EH (cell line): ENCODE measurements at places on chromosomes 1 and 21.
A peak's percentile ranks its signal among the peaks of the same experiment; 100 is the strongest.

DNA sequence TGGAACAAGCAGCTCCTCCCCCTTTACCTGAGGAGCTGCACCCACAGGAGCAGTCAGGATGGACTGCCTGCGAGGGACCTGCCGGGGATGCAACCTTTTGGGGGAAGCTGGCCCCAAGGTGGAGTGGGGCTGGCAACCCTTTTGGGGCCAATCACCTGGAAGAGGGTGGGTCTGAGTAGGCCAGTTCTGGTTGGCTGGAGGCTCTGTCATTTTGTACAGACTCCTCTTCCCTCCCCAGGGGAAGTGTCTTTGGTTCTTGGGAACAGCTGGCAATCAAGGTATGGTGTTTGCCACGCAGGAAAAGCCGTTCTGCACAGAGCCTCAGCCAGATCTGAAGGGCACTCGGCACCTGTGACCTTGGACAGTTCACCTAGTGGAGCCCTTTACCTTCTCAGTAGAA lies 280 bp upstream of the A3GALT2 start:
- no peak for DNase-seq

DNA sequence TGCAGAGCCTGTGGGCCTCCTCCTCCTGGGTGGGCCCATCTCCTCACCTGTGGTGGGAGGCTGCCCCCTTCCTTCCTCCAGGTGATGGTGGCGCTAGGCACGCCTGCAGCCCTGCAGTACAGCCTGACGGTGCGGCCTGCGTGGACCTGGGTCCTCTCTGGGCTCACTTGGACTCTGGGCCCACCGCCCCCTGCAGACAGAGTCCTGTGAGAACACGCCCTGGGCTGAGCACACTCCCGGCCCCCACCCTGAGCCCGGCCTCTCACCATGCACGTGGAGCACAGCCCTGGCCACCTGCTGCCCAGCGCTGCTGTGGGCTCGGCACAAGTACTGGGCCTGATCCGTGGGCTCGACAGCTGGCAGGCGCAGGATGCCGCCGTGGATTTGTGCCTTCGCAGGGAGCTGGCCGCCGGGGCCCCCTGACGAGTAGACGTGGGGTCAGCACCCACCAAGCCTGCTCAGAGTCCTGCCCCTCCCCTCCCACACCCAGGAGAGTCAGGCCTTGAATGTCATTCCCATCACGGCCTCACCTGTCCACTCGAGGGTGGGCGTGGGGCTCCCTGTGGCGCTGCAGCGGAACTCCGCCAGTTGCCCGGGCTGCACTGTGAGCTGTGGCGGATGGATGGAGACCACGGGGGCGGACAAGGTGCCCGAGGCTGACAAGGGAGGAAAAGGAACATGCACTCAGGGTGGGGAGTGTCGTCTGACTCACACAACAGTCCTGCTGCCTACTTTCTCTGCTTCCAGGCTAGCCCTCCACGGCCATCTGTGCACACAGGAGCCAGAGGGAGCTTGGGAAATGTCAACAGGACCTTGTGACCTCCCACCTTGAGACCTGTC lies 43.4 kb downstream of the LDLRAD2 start:
- no peak for DNase-seq

DNA sequence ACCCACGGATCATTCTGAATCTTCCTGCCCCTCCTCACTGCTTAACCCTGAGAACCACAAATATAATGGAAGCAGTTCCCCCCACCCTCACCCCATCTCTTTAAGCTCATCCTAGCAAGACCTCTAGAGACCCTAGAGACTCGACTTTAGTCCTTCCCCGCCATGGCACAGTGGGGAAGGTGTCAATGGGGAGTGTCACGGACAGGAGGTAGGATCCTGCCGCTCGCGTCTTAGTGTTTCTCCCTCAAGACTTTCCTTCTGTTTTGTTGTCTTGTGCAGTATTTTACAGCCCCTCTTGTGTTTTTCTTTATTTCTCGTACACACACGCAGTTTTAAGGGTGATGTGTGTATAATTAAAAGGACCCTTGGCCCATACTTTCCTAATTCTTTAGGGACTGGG lies 677 bp upstream of the PMF1 start:
- DNase-seq, result no peak

GRCh38 chr1:199979071-199979470 lies 48.4 kb upstream of the NR5A2 start:
- no peak for DNase-seq

- no peak for DNase-seq
These were observed 106.3 kb downstream of the PRRX1 start for GRCh38 chr1:170770254-170770653.

GRCh38 chr1:71634159-71634558 lies 553.3 kb upstream of the ZRANB2 start:
- no peak for DNase-seq

DNA sequence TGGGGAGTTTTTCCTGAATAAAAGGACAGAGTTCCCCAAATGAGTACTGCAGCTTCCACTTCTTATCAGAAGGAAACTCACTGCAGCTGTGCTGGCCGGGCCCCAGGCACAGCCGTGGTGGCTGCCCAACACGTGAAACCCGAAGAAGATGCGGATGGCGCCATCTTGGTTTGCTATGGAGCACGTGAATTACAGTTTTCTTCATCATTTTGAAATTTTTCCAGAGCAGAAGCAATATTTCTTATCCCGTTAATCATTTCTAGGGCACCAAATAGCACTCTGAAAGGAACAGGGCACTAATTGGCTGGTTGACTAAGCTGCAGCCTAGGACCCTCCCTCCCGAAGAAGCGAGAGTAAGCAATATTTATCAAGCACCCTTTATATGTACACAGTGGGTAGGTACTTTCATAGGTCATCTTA lies 63.2 kb upstream of the EPS8L3 start:
- no peak for DNase-seq

- peak; percentile 45 for DNase-seq
These were observed 3.5 kb downstream of the HSPG2 start for GRCh38 chr1:21933397-21934248.

DNA sequence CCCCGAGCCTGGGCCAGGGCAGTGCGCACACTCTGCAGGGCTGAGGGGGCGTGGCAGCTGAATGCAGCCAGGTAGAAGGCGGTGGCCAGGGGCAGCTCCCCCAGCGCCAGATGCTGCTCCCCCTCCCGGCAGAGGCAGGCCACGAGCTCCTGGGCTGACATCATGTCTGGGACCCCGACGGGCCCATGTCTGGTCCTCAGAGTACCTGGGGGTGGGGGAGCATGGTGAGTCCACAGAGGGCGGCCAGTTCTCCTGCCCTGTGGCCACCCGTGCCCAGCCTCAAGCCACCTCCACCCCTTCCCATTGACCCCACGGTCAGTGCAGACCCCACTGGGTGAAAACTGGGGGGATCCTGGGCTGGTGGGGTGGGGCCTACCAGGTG lies 838 bp downstream of the TTC34 start:
- DNase-seq, result no peak

DNA sequence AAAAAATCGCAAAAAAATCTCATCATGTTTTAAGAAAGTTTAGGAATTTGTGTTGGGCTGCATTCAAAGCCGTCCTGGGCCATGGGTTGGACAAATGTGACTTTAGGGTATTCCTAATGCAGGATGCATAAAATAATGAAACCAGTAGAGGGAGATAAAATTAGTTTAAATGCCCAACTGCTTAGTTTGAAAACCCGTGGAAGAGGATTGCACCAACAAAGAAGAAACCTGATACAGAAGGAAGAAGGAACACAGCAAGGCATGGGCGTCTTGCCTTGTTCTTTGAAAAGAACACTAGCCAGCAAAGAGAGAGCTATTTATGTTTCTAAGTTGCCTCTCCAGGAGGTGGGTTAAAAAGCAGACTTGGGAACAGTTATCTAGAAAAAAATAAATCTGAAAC lies 37.9 kb downstream of the WDR3 start:
- peak; percentile 44 for DNase-seq

GRCh38 chr21:38171723-38172344 lies 85.0 kb upstream of the KCNJ15 start:
- peak; percentile 83 for DNase-seq

DNA sequence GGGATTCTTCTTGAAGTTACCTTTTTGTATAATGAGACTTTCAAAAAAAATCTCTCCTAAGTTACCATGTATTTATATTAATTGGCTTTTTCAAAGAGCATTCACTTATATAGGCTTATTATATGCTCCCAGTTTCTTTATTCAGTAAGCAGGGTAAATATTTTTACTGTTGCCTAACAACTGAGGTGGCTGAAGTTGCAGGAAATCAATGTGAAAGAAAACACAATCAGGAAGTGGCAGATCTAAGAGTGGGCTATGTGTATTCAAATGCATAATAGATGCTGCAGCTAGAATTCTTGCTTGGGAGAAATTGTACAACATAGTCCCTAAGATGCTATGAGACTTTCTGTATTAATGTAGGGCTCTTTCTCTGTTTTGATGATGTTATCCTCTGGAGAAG lies 606.9 kb downstream of the NUF2 start:
- DNase-seq, result no peak

DNA sequence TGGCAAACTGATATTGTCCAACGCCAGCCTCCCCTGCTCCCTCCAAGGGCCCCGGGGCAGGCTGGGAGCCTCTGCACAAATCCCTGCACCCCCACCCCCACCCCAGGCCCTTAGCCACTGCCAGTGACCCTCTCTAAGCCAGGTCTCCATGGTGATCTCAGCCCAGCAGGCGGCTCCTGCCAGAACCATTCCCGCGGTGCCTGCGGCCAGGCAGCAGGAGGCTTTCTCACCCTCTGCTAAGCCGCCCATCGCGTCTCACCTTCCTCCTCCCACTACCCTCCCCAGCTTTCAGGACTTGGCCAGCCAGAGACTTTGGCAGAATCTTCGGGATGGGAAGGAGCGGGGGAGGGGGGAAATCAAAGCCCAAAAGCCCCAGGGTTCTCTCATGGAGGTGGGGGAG lies 46.8 kb upstream of the WASF2 start:
- peak; percentile 92 for DNase-seq

- peak; percentile 20 for DNase-seq
These were observed 261.6 kb downstream of the TPR start for GRCh38 chr1:186113461-186113860.

DNA sequence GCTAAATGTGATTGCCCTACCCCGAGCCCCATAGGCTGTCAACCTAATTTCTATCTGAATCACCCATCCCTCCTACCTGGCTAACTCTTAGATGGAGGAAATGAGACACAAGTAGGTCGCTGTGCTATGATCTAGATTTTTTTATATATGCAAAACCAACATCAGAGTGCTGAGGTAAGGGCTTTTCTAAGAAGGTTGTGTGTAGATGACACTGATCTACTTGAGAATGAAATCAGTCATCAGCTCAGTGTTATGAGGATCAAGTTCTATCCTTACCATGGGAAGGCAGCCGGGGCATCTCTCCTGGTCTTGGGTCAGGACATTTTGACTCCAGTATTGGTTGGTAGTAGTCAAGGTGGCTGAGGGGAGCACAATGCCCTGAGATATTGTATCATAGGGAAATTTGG lies 23.6 kb downstream of the SLAMF1 start:
- DNase-seq, result no peak

DNA sequence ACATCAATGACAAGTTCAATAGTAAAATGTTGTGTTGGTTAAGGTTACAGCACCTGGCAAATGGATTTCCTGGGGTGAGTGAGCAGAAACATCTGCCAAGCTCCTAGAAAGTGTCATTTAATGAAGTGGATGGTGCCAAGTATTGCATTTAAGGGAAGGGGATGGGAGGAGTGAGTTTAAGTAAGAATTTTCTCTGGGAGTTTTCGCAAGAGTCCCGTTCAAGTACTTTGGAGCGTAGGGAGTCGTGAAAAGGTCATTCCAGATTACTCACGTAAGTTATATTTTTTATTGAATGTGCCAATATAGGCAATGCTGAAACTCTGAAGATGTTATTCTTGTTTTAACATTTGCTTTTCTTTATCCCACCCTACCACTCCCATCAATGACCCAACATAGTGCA lies 117.4 kb upstream of the RAB3GAP2 start:
- DNase-seq, result no peak

DNA sequence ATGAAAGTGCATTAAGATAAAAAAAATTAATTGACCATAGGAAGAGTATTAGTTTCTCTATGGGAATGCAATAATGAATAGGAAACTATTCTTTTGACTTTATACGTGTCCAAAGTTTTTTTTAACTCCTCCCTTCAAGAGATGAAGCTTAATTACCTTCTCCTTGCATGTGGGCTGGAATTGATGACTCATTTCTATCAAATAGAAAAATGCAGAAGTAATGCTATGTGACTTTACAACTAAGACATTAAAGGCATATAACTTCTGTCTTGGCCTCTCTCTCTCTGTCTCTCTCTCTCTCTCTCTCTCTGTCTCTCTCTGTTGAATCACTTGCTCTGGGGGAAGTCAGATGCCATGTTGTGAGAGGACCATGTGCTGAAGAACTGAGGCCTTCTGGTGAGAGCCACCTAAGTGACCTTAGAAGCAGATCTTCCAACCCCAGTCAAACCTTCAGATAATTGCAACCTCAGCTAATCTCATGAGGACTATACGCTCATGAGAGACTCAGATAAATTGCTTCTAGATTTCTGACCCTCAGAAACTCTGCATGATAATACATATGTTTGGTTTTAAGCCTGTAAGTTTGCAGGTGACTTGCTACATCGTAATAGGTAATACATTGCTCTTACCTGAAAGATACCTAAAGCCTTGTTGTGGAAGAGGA lies 414.2 kb downstream of the KCNT2 start:
- DNase-seq, result peak; percentile 54

DNA sequence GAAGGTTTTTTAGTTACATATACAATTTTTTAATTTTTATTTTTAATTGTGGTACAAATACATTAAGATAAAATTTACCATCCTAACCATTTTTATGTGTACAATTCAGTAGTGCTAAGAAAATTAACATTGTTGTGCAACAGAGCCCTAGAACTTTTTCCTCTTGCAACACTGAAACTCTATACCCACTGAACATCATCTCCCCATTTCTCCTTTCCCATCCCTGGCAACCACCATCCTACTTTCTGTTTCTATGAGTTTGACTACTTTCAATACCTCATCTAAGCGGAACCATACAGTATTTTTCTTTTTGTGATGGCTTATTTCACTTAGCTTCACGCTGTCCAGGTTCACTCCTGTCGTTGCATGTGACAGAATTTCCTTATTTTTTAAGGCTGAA lies 54.1 kb downstream of the PALMD start:
- no peak for DNase-seq

DNA sequence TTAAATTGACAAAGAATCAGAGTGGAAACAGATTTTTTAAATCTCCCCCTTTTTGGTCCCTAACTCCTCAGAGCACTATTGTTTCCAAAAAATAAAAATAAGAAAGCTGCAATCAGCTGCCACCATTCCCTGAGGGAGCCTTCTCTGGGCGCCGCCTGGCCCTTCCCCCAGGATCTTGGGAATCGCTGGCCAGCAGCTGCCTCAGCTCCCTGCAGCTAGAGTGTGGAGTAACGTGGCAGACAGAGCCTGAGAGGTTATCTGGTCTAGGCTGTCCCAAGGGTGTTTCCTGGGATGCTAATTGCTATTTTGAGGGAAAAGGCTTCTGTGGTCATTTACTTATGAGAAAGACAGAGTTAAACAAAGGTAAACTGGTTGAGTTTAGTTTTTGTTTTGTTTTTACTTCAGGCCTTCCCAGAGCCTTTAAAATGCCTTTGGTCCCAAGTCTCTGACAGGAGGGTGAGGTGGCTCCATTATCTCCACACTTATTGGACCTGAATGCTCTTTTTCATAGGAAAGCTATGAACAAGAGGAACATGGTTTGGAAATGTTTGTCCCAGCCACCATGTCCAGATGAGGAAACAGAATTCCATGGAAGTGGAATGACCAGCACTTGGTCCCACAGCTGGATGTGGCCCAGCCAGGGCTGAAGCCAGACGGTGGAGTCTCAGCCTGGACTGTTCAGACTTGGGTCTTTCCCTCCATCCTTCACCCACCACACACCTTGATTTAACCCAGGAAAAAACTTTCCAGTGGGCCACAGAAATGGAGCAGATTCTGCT lies 14.1 kb upstream of the KIAA1614 start:
- DNase-seq, result peak; percentile 43

GRCh38 chr21:42568866-42569731 lies 55.4 kb downstream of the SLC37A1 start:
- DNase-seq, result no peak

- no peak for DNase-seq
These were observed 18.5 kb downstream of the NPHP4 start for GRCh38 chr1:5973771-5974170.
